Heart right ventricle (tissue), 16 donors: ENCODE measurements at places on chromosomes 7 and 10. TPM values are rescaled to one million over a fixed set of nuclear protein-coding genes. Genes with fewer than 3 reads are reported as not detected.

GRCh38 chr10:112373912-112374338 is at the start of gene ACSL5:
Gene ACSL5, plus strand, starts transcription at chr10:112374116. Its CDS starts 20,831 bp downstream, at chr10:112394947.
- no peak for DNase-seq

- DNase-seq = peak; percentile 57
These were observed 5.5 kb downstream of the ELOVL3 start for GRCh38 chr10:102231357-102232318.

- DNase-seq = no peak
These were observed 647.9 kb downstream of the CNTNAP2 start for GRCh38 chr7:146764458-146764857.

DNA sequence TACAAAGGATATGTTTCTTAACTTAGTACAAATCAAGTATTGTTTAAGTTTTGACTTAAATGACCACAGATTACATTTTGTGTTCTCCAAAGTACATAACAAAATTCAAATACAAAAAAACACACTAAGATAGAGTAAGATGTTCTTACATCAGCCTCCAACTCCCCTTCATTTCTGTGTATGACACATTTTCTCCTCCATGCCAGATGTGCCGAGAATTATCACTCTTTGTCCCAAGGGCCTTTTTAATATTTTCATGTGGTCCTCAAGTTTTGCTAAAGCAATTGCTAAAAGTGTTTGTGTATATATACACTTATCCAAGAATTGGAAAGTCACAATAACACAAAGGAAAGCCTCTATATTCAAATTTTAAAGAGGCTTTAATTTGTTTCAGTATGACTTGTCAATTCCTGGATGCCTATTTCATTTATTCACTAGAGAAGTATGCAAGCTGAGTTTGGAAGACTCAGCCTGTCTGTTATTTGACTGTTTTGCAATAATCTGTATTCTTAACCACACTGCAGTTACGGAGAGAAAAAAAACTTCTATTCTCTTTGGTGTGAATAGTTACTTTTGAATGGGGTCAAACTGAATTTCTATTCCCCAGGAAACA is 586.4 kb upstream of the SEMA3D start:
- DNase-seq = no peak

The TRIM8 gene
- total RNA-seq = 88.3 TPM

The PON3 gene
- total RNA-seq = 0.88 TPM
